ENCODE measurements at places on chromosomes 6 and 20.
A peak's percentile ranks its signal among the peaks of the same experiment; 100 is the strongest.

- DNase-seq: no peak
These were observed 363.1 kb downstream of the PRKN start for GRCh38 chr6:162364488-162364887.

GRCh38 chr6:152453421-152453820, 183.7 kb downstream of the SYNE1 start:
- DNase-seq: no peak

- no peak for DNase-seq
These were observed 37.1 kb upstream of the GRM4 start for GRCh38 chr6:34182751-34183531.

DNA sequence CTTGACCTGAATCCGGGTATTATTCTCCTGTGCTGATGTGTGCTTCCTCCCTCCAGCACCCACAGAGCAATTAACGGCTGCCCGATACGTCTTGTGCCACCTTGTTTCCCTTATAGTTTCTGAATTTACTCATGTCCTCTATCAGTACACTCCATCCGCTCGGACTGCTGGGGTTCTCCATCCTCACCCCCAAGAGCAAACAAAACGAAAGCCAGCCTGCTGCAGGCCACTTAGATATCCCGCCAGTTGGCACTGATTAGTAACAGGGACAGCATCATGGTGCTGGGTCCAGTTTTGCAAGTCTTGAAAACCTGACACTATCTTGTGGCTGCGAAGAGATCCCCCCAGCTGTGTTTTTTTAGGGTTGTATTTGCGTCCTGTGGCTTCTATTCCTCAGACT, 71.8 kb downstream of the SSR1 start:
- DNase-seq: no peak

- DNase-seq: no peak
These were observed 1.3 kb upstream of the RBBP8NL start for GRCh38 chr20:62428396-62429295.

DNA sequence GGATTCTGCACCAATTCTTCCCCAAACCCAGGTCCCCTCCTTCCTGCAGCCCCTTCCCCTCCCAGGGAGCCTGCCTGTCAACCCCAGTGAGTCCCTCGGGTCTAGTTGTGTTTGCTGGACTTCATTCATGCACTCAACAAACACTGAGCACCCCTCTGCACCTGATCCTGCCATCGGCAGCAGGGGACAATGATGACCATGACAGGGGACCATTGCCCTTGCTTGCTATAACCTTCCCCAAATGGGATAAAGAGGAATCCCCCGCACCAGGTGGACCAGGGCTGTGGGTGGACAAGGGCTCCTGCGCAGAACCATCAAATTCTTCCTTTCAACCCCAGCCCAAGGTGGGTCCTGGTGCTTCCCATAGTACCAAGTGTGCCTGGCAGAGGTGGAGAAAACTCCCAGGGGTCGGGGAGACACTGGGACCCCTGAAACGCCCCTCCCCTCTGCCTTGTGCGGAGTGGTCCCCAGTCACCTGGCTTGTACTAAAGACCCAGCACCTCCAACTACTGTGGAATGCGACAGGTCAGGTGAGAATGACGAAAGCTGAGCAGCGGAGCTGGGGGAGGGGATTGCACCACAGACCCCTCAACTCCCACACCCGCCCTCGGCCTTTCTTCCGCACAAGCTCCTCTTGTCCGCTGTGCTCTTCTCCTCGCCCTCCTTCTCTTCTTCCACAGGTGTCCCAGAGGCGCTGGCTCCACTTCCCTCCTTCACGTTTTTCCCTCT, 119.9 kb upstream of the ZNF217 start:
- no peak for DNase-seq

DNA sequence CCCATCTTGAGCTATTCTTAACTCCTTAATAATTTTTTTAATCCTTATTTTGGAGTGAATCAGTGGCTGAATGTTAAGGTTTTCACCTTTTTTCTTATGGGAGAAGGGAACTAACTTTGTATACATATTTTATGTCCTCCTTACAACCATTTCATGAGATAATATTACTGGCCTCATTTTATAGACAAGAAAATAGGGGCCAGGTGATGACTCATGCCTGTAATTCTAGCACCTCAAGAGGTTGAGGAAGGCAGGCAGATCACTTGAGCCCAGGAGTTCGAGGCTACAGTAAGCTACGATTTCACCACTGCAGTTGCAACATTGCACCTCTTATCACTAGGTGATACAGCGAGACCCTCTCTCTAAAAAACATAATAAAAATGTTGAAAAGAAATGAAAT, 128.7 kb downstream of the TMEM242 start:
- DNase-seq: no peak

- DNase-seq: peak; percentile 72
These were observed 61.1 kb upstream of the TBX18 start for GRCh38 chr6:84825461-84825860.

- DNase-seq: no peak
These were observed 116.9 kb downstream of the SLX4IP start for GRCh38 chr20:10551732-10552724.

GRCh38 chr6:93787841-93788240, 368.5 kb upstream of the EPHA7 start:
- DNase-seq: no peak

GRCh38 chr20:40688129-40689099, 622 bp downstream of the MAFB start:
- DNase-seq: no peak

DNA sequence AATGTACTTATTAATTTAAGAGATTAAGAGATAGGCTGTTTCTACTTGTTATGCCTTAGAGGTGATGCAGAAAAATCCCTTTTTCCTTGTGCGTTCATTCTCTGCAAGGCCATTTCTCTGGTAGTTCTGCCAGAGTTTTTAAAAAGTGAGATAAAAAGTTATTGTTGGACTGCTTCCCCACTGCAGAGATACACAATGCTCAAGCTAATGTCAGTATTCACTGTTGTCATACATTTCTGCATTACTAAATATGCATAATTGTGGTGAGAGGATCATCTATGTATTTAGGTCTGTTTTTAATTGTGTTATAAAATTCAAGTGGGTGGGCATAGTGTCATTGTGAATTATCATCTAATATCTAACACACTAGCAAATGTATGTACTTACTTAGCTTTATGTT, 600.4 kb downstream of the HTR1B start:
- no peak for DNase-seq

- peak; percentile 34 for DNase-seq
These were observed 81.1 kb upstream of the SMIM8 start for GRCh38 chr6:87241304-87241703.

GRCh38 chr6:21053612-21054011, 519.4 kb downstream of the CDKAL1 start:
- DNase-seq: peak; percentile 37

DNA sequence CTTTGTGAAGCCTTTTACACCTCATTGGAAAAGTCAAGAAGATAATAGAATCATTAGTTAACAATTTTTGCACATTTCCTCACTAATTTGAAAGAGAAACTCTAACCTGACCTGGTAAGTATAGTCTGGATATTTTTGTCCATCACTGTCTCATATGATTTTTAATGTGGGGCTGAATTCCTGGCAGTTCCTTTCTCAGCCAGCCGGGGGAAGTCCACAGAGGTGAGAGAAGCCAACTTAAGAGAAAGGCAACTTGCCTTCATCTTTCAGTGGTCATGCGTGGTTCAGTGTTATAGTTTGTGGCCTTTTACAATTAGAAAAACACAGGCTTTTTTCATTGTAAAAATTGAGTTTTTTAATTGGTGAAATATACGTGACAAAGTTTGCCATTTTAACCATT, 80.6 kb downstream of the CDYL start:
- DNase-seq: no peak

GRCh38 chr20:10863337-10864060, 189.7 kb upstream of the JAG1 start:
- peak; percentile 23 for DNase-seq

- no peak for DNase-seq
These were observed 27.9 kb upstream of the SYNCRIP start for GRCh38 chr6:85670573-85670972.

DNA sequence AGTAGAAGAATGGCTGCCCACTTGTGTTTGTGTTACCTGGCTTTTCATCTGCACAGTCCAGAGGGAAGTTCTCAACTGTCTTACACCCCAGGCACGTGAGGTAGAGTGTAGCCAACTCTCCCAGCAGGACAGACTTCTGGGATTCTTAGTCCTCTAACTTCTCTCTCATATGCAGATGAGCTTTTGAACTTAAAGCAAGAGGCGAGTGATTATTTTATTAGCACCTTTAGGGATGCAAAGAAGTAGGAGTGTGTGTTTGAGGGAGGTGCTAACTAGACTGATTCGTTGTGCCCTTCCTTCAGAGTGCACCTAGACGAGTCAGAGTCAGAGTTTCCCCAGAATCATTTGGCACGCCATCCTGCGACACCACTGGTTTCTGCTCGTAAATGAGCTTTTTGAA, 10.8 kb downstream of the CDYL start:
- DNase-seq: no peak

DNA sequence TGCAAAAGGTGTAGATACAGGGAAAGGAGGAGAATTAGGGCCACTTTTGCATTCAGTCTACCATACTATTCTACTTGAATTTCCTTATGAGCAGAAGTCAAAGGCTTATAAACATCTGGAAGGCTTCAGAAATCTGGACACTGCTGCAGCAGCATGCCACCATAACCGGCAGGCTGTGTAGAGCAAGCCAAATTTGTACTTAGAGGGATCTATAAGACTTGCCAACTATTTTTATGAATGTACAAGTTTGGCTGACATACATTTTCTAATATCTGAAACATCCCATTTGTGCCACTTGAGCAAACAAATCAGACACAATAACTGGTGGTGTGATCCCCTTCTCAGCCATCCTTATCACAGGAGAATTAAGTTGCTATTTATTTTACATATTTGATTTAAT, 14.0 kb upstream of the PLCB1 start:
- DNase-seq: no peak

GRCh38 chr20:62980380-62980960, 26.3 kb downstream of the BHLHE23 start:
- no peak for DNase-seq

DNA sequence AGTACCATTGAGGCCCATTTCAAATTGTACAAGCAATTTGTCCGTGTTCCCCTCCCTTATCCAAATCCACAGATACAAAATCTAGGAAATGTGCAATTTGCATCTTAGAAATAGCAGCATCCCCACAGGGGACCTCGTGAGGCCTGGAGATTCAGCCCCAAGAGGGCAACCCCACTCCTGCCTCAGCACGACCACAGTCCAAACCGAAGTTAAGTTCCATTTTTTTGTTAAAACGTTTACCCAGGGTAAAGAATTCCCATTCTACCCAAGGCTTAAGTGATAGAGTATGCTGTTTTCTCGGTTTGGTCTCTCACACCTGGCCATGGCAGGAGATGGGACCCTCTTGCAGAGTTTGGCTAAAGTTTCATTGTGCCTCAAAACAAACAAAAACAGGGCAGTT, 41.2 kb downstream of the PLCG1 start:
- DNase-seq: no peak

GRCh38 chr20:1844325-1845162, 50.7 kb upstream of the SIRPA start:
- no peak for DNase-seq

- DNase-seq: peak; percentile 1
These were observed 95.7 kb downstream of the PRDM1 start for GRCh38 chr6:106181664-106182418.

DNA sequence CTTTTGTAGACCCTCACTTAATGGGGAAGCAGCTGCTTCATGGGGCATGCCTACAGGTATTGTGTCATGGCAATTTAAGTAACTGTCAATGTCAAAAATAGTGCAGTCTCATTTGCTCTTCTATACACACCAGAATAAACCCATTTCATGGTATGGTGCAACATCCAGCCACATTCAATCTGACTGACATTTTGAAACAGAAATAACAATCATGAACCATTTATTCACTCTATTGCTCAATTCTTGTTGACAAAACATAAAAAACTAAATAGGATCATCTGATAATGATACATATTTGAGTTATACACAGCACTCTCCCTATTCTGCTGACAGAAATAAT, 122.9 kb downstream of the MAP7 start:
- DNase-seq: no peak

DNA sequence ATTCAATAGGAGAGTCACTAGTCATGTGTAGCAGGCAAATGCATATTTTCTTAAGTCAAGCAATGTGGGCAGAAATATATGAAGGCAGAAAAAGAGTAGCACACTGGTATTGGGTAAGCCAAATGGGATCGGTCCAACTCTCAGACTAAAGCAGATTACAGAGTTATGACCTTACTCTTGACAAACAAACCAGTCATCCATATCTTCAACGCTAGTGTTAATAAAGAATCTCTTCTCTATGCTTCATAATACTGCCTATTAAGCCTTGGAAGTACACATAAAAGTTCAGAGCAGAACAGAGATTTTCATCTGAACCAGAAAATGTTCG, 320.2 kb upstream of the JARID2 start:
- no peak for DNase-seq

- no peak for DNase-seq
These were observed 1422.8 kb upstream of the EYS start for GRCh38 chr6:67129780-67130179.

DNA sequence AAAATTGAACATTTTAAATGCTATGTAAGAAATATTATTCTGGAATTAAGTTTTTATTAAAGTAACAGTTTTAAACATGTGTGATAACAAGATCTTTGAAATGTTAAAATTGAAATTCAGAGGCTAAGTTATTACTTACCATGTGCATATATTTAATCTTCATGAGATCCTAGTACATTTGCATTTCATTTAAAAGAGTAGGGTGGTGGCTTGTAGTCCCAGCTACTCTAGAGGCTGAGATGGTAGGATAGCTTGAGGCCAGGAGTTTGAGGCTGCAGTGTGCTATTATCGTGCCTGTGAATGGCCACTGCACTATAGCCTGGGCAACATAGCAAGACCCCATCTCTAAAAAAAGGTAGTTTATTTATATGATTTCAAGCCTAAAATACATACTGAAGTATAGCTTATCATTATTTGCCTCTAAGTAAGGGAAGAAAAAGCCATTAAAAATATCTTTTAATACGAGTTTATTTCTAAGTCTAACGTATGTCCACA, 3.0 kb downstream of the CCR6 start:
- DNase-seq: no peak

DNA sequence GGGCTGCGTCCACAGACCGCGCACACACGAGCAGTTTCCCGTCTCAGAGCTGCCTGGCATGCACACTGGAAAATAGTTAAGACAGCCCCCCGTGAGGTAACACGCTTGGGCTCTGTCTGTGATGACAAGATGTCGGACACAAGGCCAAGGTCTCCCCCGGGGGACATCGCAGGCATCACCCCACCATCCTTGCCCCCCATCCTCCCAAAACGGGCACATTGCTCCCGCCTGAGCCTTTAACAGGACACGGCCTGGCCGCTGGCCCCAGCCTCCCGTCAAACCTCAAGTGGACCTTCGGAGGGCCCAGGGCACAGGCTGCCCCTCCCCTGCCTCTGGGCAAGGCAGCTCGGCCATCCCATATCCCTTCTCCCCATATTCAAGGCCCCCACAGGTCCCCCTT, 5.6 kb downstream of the KCNQ2 start:
- no peak for DNase-seq

GRCh38 chr6:156857573-156857972, 80.4 kb downstream of the ARID1B start:
- DNase-seq: peak; percentile 69

GRCh38 chr20:60669211-60669610, 582.9 kb upstream of the CDH4 start:
- DNase-seq: no peak
